ENCODE measurements at places on chromosomes 7 and 10. TPM values are rescaled to one million over a fixed set of nuclear protein-coding genes. Genes with fewer than 3 reads are reported as not detected.

- no peak for DNase-seq
These were observed 109.3 kb downstream of the CPEB3 start for GRCh38 chr10:92181575-92181974.

The EEPD1 gene
- total RNA-seq = 14.4 TPM

GRCh38 chr10:71008150-71008549, 119.8 kb upstream of the PCBD1 start:
- DNase-seq = no peak

GRCh38 chr10:17861760-17862159, 52.6 kb downstream of the MRC1 start:
- no peak for DNase-seq

The SPDYE11 gene
- total RNA-seq = not detected
